ENCODE measurements at places on chromosomes 7 and 10.
A peak's percentile ranks its signal among the peaks of the same experiment; 100 is the strongest.

DNA sequence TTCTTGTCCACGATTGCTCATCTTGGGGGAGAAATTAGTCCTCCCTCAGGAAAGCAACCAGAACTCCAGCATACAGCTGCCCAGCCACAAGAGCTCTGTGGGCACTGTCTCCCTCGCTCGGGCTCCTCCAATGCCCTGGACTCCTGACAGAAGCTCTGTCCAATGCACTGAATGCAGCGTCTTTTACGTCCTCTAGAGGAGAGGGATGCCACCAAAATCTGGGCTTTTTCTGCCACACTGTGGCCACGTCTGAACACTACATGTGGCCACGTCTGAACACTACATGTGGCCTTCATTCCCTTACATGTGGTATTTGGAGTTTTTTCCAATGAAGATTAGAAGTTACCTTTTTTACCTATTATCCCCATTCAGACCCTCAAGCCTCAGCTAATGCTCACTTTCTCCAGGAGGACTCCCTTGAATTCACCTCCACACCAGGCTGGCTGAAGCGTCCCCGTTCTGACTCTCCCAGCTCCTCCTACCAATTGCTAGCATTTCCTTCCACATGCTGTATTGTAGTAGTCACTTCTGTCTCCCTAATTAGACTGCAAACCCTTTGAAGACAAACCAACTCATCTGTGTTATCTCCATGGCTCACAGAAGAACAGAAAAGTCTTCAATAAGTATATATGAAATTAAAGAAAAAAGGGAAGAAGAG lies 134.3 kb upstream of the PDE1C start:
- DNase-seq: peak; percentile 41

DNA sequence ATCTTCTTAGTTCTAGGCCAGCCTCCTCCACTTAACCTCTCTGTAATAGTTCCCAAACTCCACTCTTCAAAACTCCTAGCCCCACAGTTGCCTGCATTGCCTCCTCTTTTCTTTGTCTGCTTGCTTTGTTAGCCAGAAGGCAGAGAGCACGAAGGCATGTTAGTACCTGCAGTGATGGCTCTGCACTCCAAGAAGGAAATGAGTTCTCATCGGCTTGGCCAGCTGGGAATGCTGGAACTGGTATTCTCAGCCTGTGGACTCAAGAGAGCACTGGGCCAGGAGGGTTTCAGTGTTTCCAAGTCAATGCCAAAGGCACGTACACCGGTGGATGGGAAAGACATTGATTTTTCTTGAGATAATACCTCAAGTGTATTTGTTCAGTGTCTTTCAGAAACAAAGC lies 66.3 kb upstream of the HABP2 start:
- DNase-seq: no peak

GRCh38 chr10:69497231-69497561 lies 45.9 kb downstream of the TSPAN15 start:
- DNase-seq: no peak

GRCh38 chr10:133278577-133279265 lies 2.1 kb upstream of the ADAM8 start:
- DNase-seq: peak; percentile 52

DNA sequence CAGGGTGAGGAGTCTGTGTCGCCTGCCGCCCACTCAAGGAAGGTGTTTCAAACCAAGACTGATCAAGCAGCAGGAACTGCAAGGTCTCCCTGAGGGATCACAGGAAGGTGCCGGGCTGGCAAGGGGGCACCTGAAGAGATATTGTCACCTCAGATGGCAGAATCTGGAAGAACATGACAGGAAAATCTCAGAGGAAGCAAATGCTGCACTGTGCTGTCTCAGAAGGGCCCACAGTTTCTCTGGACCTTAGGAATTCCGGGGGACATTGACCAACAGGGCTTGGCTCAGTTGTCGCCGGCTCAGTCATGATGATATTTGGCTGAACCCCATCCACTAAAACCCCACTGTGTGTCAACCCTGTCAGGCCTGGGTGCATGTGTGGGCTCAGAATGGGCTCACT lies 31.9 kb upstream of the GPR26 start:
- DNase-seq: no peak

DNA sequence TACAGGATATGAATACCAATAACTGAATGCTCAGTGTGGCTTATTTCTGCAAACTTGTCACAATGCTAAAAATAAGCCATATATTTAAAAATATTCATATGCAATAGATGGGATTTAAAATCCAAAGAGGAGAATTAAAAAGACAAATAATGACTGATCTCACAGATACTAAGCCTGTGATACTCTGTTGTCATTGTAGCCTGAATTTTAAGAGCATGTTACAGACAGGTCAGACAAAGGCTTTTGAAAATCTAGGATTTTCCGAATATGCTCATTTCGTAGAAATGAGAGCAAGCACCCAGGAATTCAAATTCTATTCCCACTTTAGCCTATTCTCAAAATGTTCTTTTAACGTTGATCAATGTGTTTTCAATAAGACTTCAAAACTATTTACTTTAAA lies 269.7 kb downstream of the PCDH15 start:
- no peak for DNase-seq

DNA sequence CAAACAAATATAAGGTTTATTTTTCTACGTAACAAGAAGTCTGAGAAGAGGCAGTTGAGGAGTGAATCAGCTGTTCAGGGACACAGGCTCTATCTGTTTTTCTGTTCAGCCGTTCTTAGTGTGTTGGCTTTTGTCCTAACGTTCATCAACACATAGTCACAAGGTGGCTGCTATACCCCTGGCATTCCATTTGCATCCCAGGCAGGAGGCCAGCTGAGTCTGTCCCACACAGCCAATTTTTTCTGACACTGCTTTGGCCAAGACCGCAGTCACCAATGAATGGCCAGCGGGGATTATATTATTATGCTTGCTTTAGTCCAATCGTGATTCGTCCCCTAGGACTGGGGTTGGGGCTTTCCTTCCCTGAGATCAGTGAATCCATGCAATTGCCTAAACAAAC lies 143.4 kb upstream of the CHST15 start:
- DNase-seq: no peak

GRCh38 chr7:28602282-28602681 lies 190.0 kb downstream of the CREB5 start:
- DNase-seq: no peak

Measured in kidney epithelial cell (primary cell).